Ovary (tissue), 10 donors: ENCODE measurements at places on chromosomes 7 and 10. TPM values are rescaled to one million over a fixed set of nuclear protein-coding genes. Genes with fewer than 3 reads are reported as not detected.

- no peak for DNase-seq
Measured at GRCh38 chr7:20005081-20005480, 212.1 kb downstream of the MACC1 start.

DNA sequence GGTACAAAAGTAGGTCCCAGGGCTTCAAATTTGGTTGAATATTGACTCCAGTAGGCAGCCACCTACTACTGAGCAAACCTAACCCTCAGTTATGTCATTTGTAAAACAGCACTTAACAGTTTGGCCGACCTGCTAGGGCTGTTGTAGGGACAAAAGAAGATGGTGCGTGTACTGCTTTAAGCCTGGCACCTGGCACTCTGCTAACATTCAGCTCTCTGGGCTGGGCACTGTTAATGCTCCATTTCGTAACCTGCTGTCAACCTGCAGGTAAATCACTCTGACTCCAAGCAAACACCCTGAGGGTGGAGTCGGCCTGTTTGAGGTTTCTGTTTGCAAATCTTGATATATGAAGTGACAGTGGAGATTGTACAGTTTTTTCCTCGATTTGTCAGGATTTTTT is 7.2 kb downstream of the ZKSCAN1 start:
- no peak for DNase-seq

GRCh38 chr10:25017661-25018060 is 1.2 kb downstream of the THNSL1 start:
- no peak for DNase-seq

DNA sequence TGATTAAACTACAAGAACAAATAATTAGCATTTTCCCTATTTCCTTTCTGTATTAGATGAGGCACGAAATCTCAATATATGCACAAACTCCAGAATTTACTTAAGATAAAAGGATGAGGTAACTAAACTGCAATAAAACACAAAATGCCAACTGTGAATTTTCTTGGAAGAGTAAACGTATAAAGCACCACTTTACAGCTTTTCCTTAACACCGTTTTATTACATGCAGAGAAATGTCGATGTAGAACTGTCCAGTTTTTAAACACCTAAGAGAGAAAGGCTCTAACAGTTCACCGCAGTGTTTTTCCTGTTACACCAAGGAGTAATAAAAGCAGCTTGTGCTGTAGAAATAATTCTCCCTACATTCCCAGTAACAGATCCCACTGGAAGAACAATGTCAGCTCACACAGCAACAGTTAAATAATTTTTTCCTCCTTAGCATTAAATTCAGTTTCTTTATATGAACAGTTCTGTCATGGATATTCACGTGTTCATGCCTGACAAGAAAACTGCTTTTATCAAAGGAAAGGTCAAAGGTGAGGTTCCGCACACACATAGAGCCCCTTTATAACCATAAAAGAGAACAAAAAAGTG is 52.0 kb downstream of the MINDY3 start:
- no peak for DNase-seq

- DNase-seq, result no peak
Measured at GRCh38 chr10:1253523-1254353, 197.6 kb downstream of the WDR37 start.

GRCh38 chr10:132723330-132723970 is 62.5 kb downstream of the NKX6-2 start:
- no peak for DNase-seq

- no peak for DNase-seq
Measured at GRCh38 chr10:51382181-51382580, 307.9 kb downstream of the PRKG1 start.

- DNase-seq, result no peak
Measured at GRCh38 chr10:6140965-6141295, 52.1 kb downstream of the RBM17 start.

DNA sequence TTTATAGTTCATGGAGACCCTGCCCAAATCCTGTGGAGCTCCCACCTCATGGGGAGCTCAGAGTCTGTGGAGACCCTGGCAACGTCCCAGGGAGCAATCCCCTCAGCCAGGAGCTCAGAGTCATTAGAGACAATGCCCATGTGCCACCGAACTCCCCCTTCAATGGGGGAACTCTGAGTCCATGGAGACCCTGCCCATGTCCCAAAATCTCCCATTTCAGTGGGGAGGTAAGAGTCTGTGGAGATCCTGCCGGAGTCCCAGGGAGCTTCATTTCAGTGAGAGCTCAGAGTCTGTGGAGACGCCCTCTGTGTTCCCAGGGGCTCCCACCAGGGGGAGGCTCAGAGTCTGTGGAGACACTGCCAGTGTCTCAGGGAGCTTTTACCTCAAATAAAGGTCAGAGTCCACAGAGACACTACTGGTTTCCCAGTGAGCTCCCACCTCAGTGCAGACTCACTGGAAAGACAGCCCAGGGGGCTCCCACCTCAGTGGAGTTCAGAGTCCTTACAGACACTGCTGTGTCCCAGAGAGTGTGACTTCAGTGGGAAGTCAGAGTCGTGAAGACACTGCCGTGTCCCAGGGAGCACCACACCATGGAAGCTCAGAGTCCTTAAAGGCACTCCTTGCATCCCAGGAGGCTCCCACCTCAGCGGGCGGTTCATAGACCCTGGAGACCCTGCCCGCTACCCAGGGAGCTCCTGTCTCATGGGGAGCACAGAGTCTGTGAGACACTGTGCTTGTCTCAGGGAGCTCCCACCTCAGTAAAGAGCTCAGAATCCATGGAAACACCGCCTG is 5.0 kb downstream of the MYO1G start:
- DNase-seq, result no peak

GRCh38 chr7:40439686-40440085 is 304.9 kb downstream of the SUGCT start:
- no peak for DNase-seq

GRCh38 chr7:2641406-2642393 is 9.9 kb downstream of the TTYH3 start:
- peak; percentile 88 for DNase-seq

- no peak for DNase-seq
Measured at GRCh38 chr10:62022830-62023229, 121.3 kb downstream of the ARID5B start.

GRCh38 chr7:155863721-155864151 is 51.5 kb upstream of the SHH start:
- no peak for DNase-seq

- DNase-seq, result no peak
Measured at GRCh38 chr7:107364787-107365186, 105.1 kb upstream of the GPR22 start.

DNA sequence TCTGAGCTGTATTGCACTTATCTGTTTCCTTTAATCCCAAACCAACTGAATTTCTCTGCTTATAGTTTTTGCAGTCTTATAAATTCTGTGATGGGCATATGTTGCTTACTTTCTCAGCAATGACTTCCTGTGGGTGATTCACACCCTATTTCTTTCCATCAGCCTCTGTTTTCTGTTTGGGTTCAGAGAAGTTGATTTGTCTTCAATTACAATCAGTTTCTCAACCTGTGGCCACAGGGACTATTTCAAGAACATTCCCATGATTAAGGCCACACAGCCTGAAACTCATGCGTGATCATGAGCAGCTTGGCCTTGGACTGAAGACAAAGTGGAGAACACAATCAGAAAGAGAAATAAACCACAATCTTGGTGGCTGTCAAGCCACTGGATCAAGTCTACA is 1174.6 kb upstream of the C7orf33 start:
- DNase-seq, result no peak

DNA sequence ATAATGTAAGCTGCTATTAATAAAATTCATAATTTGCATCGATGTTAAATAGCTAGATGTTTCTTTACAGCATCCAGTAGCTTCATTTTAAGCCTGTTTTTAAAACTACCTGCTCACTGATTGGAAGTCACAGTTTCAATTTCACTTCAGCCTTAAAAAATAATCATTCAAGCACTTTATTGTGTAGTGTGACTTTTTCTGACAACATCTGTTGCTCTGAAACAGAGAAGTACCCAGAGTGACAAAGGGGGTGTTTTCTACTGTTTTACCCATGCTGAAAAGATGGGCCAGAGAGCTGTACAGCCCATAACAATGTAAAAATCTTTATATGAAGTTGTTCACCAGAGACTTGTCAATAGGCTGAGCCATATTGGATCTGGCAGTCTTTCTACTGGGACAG is 437.2 kb downstream of the MDFIC start:
- DNase-seq, result no peak

DNA sequence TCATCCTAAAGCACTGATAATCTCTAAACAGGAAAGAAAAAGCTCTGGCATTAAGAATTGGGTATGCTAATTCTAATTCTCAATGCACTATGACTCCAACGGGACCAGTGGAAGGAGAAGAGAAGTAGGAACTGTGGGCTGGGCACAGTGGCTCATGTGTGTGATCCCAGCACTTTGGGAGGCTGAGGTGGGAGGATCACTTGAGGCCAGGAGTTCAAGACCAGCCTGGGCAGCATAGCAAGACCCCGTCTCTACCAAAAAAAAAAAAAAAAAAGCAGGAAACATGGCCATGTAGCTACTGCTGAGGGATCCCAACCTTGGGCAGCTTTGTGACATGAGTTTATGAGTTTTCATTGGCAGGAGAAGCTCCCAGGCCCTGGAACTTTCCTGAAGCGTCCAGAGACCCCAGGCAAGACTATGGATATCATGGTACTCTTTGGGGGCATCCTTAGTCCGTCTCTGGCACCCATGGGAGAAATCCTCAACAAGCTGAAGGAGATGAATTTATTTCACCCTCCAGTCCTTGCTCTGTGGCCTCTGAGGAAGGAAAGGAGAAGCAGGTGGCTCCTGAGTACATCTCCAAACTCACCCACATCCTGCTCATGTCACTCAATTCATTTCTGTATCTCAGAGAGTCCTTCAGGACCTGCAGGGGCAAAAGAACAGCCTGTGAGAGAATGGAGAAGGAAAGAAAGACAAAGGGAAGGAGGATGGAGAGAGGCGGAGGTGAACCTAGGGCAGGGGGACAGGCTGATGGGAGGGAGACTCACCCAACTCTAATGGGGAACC is 99.5 kb downstream of the SPDYE5 start:
- no peak for DNase-seq

DNA sequence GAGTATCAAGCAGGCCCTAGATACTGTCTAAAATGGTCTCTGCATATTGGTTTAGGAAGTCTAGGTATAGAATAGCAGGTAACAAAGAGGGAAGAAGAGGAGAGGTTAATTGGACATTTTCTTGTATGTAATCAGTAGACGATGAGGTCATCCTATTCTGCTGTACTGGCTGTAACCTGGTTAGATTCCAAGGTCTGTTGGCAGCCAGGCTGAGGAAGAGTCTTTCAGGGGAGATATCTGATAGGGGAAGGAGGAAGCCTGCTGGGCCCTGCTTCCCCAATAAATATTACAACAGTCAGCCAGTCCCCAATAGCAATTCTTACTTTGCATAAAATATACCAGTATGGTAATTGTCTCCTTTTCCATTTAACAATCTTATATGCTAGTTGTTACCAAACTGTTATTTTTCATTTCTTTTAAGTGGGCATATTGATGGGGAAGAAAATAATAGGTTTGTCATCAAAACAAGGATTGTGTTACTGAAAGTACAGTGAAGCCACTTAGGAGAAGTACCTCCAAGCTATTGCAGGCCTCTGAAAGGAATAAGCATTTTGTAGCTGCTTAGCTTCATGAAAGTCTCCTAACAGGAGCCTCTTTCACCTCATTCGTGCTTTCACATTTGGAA is 186.4 kb downstream of the LRRC4 start:
- peak; percentile 55 for DNase-seq

DNA sequence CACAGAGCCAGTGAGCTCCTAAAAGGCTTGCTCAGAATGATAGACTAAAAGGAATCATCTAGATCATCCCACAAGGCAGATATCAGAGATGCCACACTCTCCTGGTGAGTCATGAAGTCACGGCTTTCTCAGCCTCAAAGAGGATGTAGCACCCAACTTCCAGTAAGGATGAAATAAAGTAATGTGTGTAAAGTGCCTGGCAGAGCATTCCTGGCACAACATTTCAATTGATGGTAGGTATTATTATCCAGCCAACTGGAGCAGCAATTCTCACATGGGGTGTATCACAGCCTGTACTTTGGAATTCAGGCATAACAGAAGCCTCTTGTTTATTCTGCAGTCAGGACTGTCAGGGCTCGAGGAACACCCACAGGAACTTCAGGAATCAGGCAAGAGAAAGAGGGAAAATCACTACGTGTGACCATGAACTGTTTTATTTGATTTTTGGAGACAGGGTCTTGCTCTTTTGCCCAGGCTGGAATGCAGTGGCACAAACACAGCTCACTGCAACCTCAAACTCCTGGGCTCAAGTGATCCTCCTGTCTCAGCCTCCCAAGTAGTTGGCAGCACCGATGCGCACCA is 5.3 kb upstream of the NAT16 start:
- DNase-seq, result no peak

MBL2 gene
- total RNA-seq, result not detected

ANXA8L1 gene
- 29.9 TPM for total RNA-seq

DPYSL4 gene
- total RNA-seq, result 0.33 TPM

CYP3A4 gene
- 3.7 TPM for total RNA-seq

ZNF467 gene
- 12.5 TPM for total RNA-seq

IRF5 gene
- 3.1 TPM for total RNA-seq

TCAF2 gene
- total RNA-seq, result 2.1 TPM

TMEM120A gene
- total RNA-seq, result 128 TPM

SAP25 gene
- total RNA-seq, result 10.1 TPM

NME8 gene
- total RNA-seq, result not detected

HOXA11 gene
- not detected for total RNA-seq

ASB4 gene
- total RNA-seq, result 0.24 TPM

ZNF775 gene
- 5.5 TPM for total RNA-seq

KIF5B gene
- 67.9 TPM for total RNA-seq
